ENCODE measurements at places on chromosomes 16 and 17.

DNA sequence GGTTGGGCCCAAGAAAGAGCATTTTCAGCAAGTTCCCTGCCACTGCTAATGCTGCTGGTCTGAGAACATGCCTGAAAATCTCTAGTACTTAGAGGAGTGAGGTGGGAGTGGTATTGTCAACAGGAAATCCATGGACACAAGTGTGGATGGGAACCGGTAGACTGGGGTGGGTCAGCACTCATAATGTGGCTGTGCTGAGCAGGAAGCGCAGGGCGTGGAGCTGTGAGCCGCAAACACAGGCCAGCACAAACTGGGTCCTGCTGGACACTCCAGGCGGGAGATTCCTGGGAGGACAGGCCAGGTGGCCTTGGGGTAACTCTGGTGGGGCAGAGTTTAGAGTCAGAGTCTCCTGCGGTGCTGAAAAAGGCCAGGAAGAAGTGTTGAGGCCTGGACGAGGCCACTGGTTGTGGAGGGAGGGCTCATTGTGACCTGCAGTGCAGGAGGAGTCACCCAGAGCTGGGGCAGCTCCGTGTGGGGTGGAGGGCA is 62.6 kb downstream of the BANP start:
- no peak for DNase-seq

DNA sequence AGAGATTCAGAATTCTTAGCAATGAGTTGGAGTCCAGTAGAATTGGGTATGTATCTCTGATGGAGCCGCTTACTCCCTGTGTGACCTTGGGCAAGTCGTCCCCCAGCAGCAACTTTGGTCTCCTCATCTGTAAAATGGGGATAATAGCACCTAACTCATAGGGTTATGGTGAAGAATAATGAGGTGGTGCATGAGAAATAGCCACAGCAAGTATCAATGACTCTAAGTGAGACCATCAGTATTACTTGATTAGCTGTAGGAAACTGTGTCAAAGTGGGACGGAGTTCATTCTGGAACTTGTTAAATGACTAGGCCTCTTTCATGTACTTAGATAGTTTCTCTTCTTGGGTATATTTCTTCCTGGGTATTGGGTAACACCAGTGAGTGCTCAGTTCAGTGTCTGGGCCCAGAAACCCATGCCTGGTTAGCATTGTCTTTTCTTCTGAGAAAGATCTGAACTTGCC is 6.4 kb downstream of the PRKCB start:
- DNase-seq, result no peak

DNA sequence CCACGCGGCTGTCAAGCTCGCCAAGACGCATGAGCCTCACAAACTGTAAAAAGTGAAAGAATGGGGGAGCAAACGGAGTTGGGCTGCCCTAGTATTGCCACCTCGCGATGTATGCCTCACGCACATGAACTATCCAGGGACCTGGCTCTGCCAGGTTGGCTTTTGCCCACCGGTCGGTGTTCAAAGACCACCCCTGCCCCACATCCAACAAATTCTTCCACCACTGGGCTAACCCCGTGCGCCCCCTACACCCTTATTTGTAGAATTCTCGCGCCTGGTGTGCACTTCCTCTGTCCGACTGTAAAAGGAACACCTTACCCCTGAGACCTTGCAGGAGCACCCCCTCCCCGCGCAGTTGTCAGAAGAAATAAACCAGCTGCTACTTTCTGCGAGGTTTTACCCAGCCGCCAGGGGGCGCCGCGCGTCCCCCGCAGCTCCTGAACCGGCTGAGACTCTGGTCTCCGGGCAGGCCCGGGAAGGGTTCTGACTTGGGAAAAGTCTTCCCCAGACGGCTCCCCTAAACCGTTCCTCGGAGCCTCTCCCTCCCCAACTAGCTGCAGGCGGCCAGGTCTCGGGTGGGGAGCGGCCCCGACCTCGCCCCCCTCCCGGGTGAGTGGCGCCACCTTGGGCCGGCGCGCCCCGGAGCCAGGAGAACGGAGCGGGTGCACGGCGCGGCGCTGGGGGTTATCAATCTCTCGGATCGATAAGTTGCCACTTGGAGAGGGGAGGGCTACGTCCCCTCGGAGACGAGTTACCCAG is 1.7 kb upstream of the ZNF423 start:
- peak; percentile 60 for DNase-seq

DNA sequence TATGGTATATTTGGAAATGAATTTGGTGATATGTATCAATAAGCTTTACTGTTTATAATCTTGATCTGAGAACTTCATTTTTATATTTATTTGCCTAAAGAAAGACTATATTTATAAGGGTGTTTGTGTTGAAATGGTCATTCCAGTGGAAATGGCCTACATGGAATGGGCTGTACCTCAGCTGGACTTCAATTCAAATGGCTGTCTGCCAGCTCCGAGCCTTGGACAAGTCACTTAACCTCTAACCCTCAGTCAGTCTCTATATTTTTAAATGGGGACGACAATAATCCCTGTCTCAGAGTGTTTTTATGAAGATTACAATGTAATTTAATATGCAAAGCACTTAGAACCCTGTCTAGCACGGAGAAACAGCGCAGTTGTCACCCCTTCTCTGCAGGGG is 260.8 kb upstream of the CACNG5 start:
- DNase-seq, result no peak

GRCh38 chr17:82808921-82809905 is 30.6 kb downstream of the ZNF750 start:
- DNase-seq, result no peak

GRCh38 chr17:44084131-44084538 is 13.6 kb downstream of the G6PC3 start:
- DNase-seq, result peak; percentile 42

DNA sequence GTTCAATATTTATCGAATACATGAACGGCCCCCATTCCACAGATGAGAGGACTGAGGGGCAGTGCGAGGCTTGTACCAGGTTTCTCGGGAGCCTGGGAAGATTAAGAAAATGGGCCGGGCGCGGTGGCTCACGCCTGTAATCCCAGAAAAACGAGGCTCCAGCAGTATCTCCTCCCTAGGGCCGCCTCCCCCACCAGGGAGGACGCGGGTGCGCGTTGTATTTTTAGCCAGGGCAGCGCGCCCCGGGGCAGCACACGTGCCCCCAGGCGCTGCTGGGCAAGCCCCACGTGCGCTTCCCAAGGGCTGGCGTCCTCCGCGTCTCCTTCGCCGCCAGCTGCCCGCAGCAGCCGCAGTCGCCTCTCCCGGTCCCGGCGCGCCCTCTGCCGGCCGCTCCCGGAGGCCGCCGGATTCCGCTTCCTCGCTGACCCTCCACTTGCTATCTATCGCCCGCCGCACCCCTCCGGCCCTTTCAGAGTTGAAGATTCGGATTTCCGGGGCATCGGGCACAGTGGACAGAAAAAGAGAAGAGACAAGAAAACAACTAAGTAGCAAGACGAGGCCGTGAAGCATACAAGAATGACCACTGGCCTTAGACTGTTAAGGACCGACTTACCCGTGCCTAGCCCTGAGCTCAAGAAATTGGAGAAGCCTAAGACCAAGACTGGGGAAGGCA is 1.9 kb upstream of the YBX2 start:
- DNase-seq, result peak; percentile 84

- peak; percentile 80 for DNase-seq
These were observed 16.6 kb upstream of the ERN1 start for GRCh38 chr17:64146418-64147109.

GRCh38 chr17:39751016-39751543 is 13.3 kb downstream of the GRB7 start:
- DNase-seq, result no peak

DNA sequence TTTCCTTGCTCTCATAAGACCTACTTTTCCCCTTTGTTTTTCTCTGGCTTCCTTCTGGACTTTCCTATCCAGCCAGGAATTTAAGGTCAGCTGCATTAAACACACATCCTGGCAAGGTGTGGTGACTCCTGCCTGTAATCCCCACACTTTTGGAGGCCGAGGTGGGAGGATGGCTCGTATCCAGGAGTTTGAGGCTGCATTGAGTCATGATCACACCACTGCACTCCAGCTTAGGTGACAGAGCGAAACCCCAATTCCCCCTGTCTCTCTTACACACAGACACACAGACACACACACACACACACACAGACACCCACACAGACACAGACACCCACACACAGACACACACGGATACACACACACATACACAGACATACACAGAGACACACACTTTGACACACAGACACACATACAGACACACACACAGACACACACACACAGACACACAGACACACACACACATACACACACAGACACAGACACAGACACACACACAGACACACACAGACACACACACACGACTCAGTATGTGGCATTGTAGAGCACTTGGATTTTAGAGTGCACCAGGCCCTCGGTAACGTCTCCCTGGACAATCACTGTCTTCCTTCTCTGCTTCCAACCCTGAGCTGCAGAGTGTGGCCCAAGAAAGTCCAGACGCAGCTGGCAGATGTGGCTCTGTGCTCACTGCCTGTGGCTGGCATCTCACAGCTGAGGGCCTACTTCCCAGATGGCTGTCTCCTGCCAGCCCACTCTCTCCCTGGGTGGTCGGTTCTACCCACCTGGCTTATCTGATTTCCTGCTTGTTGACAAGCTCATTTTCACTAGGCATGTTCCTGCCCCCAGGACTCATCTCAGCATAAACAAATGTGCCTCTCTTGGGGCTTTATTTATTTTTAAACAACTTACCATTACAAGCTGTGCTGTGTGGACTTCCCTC is 39.0 kb downstream of the NLRP1 start:
- DNase-seq, result no peak
